ENCODE measurements at places on chromosomes 3 and 15.

GRCh38 chr15:63879211-63879610 is 45.5 kb upstream of the HERC1 start:
- DNase-seq = no peak

DNA sequence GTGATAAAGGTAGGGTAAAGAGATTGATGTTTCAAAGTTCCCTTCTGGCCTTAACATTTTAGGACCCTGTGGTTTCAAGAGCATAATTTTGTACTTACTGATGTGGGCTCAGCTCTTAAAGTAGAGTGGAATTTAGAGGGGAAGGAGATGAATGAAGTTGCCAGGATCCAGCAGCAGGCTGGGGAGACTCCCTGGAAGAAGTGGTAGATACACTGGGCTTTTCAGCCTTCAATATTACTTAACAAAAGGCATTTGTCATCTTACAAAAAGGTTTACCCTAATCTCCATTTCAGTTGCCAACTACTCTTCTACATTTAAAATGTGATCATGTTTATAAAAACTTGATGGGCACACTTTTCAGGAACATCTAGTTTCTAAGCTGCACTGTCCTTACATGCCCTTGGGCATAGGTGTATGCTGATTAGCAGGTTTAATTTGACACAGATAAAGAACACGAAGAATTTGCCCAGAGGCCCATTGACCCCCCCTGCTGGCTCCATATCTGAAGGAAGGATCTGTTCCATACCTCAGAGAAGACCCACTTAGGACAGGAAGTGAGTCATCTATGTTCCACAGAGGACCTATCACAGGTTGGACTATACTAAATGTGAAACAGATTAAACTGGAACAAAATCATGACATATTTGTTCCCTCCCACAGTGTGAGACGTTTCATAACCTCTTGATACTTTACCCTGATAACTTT is 93.0 kb upstream of the LPP start:
- no peak for DNase-seq

GRCh38 chr3:34155666-34156065 is 357.2 kb downstream of the PDCD6IP start:
- DNase-seq = no peak

DNA sequence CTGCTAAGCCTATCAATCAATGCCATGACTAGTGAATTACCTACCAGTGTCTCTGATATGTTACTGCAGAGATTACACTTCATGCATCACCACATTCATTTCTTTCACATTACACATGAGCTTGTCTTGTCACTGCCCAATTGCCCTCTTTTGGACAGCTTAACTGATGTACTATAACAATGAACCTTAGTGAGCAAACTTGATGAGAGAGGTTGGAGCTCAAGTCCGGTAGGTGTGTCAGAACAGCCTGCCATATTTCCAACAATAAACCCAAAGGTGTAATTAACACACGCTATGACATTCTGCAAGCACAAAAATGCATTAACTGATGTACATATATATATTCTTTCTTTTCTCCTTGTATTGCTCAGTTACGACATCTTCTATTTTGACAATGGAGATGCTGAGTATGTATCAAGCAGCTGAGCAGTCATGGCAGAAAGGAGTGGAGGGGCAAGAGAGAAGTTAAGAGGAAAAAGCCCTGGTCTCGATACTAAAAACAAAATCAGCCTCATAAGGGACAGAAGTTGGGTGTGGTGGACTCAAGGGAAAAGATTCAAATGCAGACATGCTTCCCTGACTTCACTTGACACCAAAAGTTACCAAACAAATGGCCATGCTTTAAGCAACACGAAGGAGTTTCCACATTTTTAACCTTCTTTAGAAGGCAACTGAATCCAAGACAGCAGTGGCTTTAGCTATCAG is 538.2 kb downstream of the FOXP1 start:
- DNase-seq = no peak

DNA sequence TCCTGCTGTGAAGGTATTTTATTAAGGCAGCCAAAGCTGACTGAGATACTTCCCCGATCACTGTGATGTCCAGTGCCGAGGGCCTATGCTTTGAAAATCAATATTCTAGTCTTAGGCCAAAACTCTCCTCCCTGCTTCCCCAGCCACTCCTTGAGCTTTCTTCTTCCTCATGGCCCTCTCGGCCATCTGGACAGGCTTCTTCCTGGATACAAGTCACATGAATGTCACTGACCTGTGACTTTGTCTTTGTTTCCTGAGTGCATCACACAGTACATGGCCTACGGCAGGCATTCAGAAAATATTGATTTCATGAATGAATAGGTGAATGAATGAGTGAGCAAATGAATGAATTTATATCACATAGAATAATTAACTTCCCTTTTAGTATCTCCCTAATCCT is 24.6 kb upstream of the HES1 start:
- no peak for DNase-seq

DNA sequence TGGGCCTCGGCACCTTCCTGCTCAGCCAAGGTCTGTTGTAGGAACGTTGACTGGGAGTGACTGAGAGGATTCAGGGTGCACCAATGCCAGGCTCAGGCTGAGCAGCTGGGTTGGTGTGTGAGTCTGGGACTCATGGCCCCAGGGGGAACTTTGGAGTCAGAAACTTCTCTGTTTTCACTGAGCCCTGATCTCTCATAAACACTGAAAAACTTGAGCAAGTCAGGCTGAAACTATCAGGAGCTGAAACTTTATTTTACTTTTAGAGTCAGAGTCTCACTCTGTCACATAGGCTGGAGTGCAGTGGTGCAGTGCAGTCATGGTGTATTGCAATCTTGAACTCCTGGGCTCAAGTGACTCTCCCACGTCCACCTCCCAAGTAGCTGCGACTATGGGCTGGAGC is 3.0 kb downstream of the TRAK1 start:
- DNase-seq = no peak

DNA sequence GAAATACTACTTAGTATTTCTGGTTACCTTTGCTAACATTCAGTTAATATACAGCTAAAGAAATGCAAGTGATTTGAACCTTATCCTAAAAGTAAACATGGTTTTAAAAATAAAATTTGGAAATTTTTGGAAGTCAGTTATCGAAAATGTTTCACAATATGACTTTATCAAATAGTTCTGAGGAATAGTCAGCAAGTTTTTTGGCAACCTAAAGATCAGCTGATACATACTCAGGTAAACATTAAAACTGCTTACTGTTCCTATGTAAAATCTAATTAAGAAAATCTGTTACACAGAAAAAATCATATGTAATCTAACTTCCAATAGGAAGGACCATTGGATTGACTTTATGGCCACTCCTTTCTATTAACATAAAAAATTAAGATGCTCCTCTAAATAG is 24.1 kb downstream of the IFT80 start:
- DNase-seq = no peak

- no peak for DNase-seq
Measured at GRCh38 chr15:86178845-86179244, 99.2 kb downstream of the AGBL1 start.

DNA sequence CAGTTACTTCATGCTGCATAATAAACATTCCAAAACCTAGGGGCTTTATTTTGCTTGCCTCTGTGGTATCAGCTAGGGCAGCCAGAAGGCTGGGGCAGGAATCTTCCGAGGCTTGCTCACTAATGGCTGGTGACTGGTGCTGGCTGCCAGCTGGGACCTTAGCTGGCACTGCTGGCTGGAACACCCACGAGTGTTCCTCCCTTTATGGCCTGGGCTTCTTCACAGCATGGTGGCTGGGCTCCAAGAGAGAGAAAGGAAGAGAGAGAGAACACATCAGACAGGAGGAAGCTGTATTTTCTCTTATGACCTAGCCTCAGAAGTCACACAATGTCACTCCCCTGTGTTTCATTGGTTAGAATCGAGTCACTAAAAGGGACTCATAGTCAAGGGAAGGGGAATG is 23.9 kb upstream of the CDCP1 start:
- DNase-seq = no peak

DNA sequence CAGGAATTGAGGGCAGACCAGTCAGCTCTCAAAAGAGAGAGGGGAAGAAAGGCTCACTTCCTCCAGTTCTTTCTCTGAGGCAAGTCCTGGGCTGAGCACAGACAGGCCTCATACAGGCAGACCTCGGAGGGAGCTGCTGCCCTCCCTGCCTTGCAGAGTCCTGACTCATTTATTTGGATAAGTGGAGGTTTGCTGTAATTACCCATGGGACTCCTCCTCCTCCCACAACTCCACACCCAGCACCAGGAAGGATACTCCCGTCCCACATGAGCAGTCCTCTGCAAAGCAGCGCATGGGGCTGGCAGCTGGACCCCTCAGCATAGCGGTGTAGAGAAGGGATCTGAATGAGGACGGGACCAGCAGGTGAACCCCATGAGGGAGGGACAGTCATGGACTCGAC is 13.4 kb upstream of the SCN10A start:
- DNase-seq = peak; percentile 60

DNA sequence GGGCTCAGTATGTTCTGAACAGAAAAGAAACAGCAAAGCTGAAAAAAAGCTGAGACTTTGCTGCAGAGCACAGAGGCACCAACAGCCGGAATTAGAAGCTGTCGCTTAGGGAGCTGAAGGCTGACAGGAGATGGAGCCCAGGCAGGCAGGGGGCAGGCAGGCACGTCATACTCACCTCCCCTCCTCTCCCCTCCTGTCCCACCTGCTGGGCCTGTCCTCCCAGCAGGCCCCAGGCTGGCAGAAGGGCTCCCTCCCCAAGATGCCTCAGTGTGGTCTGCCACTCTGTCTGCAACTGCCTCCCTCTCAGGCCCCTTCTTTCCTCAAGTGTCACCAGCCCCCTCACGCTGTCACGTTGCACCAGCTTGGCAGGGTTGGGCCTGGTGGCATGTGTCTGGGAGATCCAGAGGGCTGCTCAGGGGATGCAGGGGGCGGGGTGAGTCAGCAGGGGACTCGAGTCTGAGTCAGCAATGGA is 3.2 kb upstream of the ANKRD63 start:
- no peak for DNase-seq

DNA sequence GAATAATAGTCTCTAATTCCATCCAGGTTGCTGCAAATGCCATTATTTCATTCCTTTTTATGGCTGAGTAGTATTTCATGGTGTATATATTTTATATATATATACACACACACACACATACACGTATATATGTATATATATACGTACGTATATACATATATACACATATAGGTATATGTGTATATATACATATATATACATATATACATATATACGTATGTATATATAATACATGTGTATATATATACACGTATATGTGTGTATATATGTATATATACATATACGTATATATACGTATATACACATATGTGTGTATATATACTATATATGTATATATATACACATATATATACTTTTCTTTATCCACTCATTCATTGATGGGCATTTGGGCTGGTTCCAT is 13.7 kb upstream of the STRIT1 start:
- DNase-seq = no peak

DNA sequence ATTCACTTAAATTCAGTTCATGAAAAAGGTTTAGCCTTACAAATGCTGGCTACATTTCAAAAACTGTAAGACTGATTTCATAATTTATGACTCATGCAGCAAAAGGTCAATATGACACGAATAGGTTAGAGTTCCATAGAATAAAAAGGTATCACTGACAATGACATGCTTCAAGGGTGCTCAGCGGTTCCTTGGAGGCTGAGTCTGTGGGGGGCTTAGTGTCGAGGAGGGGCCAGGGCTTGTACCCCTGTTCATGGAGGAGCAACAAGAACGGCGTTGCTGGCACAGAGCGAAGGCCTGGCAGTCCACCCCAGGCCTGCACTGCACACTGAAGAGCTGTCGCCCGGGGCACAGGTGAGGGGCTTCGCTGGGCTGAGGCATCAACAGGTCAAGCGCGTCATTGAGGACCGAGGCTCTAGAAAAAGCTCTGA is 174.2 kb downstream of the NR1D2 start:
- DNase-seq = peak; percentile 48

DNA sequence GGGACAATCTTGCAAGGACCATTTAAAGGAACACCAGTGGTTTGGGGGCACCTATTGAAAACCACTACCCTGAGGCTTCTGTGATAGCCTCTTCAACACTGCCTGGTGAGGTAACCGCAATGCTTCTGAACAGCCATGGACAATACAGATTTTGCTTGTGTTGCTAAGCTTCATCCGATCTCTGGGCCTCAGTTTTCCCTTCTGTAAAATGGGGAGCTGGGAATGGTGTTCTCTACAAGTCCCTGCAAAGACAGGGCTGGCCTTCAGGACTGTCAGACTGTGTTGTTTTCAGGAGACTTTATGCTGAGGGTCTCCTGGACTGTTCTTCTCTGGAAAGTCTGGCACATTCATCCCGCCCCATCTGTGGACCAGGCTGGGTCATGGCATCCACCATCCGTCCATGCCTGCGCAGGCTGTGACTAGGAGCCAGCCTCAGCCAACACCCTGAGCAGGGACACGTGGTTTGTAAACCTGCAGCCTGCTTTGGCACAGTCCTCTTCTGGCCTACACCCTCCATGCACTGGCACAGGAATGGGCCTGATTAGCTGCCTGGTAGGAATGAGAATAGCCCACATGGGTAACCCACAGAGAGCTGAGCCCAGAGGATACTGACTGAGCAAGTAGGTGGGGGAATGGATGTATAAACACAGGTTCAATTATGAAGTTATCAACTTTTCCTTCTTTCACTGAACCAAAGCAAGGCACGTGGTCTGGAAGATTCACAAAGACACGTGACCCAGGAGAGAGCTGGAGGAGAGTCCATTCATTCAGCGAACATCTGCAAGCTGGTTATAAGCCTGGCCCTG is 55.3 kb downstream of the ROPN1B start:
- no peak for DNase-seq

DNA sequence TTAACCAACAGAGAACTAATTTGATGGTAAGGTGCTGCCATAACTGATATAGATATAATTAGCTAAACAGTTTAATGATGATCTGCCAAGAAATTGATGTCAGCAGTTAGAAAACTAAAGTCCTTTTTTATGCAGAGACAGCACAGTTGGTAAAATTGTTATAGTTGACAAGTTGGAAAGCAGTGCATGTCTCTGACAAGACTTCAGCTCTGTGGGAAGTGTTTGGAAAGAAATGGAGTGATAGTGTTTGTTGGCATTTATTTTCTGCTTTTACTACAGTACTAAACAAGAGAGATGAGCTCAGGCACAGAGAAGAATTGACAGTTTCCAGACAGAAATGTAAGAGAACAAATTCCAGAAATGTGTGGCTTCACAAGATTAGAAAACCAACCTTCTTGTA is 523.5 kb upstream of the BCHE start:
- no peak for DNase-seq

DNA sequence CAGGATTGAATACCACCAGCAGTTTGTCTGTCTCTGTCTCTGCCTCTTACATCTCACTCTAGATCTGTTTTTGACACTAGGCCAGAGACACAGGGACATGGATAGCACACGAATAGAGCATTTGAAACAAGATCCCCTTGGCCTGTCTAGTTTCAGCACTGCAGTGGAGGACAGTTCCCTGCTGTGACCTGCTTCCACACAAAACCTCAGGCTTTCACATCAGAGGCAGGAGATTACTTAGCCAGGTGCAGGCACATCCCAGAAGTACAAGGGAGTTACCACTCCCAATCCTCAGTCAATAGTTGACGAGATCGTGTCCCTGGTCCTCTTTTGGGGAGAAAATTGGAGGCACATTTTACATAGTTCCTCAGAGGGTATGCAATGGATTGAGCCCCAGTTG is 34.0 kb upstream of the CCK start:
- DNase-seq = peak; percentile 19

GRCh38 chr3:187802203-187802927 is 57.1 kb upstream of the BCL6 start:
- DNase-seq = no peak

Data from non-pigmented ciliary epithelial cell (primary cell).